ENCODE measurements at places on chromosomes 16 and 17. TPM values are rescaled to one million over a fixed set of nuclear protein-coding genes. Genes with fewer than 3 reads are reported as not detected.

The SHISA6 gene
- not detected for total RNA-seq

The SCIMP gene
- total RNA-seq = not detected

- DNase-seq = peak; percentile 52
Observed at GRCh38 chr17:19533718-19534561, at the start of gene SLC47A1. Gene SLC47A1, plus strand, starts transcription at chr17:19533854. Its CDS starts 86 bp downstream, at chr17:19533940.

GRCh38 chr16:24005577-24005976 lies 169.8 kb downstream of the PRKCB start:
- no peak for DNase-seq
